Kasumi-1 (cell line): ENCODE measurements at places on chromosomes 4 and X.

GRCh38 chrX:19954335-19955096 lies 36.3 kb downstream of the BCLAF3 start:
- no peak for DNase-seq

DNA sequence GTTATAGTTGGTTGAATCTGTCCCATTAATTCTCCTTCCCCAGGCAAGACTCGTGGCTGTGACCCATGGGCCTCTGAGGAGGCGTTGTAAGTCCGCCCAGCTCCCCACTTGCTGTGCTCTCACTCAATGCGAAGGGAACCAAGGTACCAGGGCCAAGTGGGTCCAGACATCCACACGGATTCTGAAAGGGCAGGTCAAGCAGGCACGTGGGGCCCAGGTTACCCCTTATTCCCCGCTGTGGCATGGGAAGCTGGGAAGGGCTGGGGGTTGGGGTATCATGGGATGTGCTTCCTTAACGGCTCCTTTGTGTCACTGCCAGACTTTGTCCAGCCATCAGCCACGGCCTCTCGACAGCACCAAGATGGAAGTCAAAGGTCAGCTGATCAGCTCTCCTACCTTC lies 3.1 kb downstream of the CCDC120 start:
- DNase-seq: no peak

- DNase-seq: no peak
Observed at GRCh38 chrX:55240788-55241340, 20.7 kb downstream of the PAGE5 start.

DNA sequence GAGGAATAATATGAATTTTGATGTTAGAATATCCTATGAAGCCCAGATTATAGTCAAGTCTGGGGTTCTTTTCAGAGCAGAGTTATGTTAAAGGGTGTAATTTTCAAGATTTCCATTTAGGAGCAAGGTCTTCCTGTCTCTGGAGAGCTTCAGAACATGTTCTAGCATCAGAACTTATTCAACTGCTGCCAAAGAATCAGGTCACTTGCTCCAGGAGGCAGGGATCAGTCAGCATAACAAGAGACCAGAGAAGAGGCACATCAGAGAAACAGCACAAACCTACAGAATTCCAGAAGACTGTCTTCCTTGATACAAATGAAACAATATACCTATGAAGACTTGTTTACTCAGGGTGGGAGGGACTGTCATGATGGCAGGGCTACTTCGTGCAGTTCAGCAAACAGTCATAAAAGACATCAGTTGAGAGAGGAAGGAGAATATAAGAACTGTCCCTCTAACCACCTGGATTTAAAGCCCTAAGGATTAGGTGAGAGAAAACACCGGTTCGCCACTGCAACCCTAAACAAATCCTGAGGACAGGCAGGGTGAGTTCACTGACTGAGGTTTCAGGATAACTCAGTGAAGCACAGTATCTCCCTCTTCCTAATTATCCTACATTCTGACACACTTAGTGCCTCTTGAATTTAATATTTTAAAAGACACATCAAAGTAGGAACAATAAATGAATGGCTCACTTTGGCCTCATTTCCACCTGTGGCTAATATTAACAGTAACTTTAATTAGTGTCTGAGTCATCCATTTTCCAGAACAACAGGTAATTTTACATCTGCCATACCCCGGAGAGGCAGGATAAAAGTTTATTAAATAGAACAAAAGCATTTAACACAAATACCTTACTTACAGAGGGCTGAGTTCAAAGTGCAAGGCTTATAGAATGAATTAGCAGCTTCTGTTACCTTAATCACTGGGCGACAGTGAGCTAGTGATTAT lies 93.0 kb downstream of the HDAC8 start:
- DNase-seq: no peak

- no peak for DNase-seq
Observed at GRCh38 chr4:41540687-41541086, 2.7 kb downstream of the LIMCH1 start.

DNA sequence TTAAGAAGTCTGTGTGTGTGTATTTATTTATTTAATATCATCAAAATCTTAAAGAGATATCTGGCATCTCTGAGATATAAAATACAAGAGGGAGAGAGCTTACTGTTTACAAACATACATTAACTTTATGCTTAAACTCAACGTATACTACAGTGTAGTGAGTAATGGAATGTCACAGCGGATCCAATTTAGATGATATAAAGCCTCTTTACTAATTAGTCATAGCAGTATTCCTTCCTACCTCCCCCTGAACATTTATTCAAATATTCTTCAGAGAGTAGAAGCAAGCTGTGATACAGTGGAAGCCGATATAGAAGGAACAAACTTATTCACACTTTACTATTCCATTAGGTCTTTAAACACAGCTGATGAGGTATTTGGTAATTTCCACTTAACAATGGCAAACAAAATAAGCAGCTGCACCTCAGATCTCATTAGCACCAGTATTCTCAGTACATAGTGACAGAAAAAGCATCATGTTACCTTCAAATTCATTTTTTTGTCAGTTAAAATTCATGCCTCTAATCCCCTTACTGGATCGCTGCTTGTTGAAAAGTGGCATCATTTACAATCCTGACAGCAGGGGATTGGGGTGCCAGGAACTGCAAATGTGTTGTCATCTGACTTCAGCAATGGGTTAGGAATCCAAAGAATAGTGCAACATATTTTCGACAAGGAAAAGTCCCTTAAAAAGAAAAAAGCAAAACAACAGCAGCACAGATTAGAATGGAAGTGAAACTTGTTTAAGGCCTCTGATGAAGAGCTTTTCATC lies 658.7 kb upstream of the EPHA5 start:
- no peak for DNase-seq

DNA sequence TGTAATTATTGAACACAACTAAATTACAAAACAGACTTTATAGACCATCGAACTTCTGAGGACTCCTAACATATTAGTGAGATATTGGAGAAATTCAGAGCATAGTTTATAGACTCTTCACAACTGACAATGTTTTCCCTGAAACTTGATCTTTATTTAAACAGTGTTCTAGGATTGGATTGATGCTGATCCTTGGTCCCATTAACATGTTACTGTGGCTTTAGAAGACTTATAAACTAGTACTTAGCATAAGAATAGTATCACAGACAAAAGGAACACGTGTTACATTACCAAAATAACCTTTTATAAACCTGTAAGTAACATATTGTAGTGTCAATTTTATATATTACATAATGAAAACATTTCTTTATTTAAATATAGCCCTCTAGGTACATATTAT lies 689.6 kb downstream of the CCSER1 start:
- no peak for DNase-seq

DNA sequence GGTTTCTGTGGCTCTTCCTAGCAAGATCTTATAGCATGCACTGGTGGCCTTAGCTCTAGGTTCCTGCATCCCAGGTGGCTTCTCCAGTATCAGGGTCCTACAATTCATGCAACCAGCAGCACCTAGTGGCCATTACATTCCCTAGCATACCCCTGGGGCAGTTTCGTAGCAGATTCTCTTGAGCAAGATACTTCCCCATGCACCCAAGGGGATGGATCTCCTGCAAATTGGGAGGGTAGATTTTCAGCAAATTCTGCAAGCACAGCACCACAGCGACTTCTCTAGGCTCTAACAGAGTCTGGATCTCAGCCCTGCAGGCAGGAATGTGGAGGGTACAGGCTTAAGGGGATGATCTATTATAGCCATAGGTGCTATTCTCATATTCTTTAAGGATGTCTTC lies 13.1 kb upstream of the SLC9B1 start:
- peak; percentile 66 for DNase-seq

- DNase-seq: peak; percentile 53
Observed at GRCh38 chr4:113468165-113469022, 293.1 kb downstream of the CAMK2D start.

- DNase-seq: no peak
Observed at GRCh38 chr4:67470871-67471270, 74.4 kb downstream of the CENPC start.

DNA sequence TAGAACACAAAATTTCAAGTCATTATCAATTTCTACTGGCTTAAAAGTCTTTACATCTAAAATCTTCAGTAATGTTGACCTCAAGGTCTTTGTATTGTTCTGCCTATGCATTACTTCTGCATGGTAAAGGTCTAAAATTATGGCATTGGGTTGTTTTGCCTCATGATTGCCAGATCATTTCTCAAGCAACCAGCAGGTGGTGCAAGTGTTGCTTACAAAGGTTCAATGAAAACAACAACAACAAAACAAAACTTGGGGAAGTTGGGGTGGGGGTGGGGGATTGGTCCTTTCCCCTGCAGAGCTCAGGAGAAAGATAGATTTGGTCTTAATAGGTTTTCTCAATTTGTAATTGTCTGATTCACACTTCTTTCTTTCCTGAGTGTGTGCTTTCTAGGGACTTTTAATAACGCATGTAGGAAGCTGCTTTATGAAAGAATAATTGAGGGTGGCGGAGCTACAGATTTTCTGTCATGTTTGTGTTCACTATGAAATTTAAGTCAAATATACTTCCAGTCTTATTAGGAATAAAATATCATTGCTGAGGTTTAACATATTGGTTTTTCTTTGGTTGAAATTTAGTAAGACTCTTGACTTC lies 145.1 kb downstream of the COL4A5 start:
- no peak for DNase-seq

GRCh38 chr4:98728433-98728832 lies 70.0 kb upstream of the TSPAN5 start:
- peak; percentile 94 for DNase-seq

DNA sequence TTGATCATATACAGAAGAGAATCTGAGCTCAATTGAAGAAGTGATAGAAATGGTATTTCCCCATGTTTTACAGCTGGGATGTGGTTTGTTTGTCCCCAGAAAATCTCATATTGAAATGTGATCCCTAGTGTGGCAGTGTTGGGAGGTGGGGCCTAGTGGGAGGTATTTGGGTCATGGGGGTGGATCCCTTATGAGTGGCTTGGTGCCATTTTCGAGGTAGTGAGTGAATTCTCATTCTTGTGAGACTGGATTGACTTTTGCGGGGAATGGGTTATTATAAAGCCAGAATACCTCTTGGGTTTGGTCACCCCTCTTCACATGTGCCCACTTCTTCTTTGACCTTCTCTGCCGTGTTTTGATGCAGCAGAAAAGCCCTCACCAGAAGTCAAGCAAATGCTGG lies 29.6 kb upstream of the PAGE1 start:
- DNase-seq: no peak

GRCh38 chrX:150607201-150607600 lies 38.8 kb downstream of the MTM1 start:
- peak; percentile 68 for DNase-seq

DNA sequence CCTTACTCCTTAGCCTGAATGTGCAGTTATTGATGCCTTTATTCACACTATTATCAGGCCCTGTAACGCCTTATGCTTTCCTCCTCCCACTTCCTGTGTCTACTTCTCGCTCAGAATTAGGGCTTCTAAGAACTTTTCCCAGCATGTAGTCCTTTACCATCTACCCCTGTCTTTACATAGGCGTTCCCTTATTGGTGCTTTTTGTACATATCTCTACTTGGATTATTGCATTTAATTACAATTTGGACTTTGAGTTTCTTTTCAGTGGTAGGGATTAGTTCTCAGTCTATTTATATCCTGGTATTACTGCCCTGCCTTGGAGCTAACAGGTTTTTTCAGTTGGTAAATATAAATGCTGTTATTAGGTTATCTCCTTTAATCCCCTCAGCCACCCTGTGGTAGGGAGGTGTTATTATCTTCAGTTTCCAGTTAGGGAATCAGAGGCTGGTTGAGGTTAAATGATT lies 84.0 kb downstream of the RBPJ start:
- peak; percentile 29 for DNase-seq

DNA sequence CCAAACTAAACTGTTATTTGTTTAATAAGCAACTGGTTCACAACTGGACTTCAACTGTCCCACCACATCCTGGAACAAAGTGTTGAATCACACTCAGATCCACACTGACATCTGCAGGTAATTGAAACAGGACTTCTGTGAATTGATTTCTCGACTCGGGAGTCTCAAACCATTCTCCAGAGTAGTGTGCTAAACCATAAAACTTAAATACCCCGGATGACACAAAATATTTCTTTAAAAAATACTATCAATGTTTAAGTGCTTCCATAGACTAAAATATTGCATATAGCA lies 95.4 kb upstream of the PLAC1 start:
- no peak for DNase-seq

DNA sequence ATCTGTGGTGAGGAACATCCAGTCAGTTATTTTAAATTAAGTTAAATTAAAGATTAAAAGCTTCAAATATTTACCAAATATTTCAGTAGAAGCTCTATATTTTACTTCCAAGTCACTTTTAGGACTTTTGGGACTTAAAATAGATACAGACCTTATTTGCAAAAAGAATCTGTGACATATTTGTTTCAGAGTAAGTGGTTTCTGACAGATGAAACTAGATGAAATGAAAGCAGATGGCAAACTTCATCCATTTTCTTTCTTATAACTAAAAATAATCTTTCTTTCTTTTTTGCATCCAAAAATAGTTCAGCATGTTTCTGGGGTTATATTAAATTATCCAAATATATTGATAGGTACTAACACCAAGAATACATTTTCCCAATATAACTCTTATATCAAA lies 6.6 kb upstream of the UTP3 start:
- no peak for DNase-seq

DNA sequence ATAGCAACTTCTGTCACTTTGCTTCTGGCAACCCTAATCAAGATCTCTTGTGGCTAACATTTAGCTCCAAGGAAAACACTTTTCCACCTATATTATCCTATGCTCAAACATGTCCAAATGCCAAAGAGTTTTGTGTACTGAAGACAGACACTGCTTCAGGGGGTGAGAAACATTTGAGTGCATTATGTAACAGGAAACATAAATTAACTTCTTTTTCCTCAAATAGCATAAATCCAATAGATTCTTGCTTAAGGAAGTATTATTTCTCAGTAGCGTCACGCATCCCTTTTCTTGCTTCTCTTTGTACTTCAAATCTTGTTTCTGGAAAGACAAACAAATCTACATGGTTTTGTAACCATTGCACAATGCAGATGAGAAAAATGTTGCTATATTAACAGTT lies 839.1 kb downstream of the GLUD2 start:
- DNase-seq: no peak

DNA sequence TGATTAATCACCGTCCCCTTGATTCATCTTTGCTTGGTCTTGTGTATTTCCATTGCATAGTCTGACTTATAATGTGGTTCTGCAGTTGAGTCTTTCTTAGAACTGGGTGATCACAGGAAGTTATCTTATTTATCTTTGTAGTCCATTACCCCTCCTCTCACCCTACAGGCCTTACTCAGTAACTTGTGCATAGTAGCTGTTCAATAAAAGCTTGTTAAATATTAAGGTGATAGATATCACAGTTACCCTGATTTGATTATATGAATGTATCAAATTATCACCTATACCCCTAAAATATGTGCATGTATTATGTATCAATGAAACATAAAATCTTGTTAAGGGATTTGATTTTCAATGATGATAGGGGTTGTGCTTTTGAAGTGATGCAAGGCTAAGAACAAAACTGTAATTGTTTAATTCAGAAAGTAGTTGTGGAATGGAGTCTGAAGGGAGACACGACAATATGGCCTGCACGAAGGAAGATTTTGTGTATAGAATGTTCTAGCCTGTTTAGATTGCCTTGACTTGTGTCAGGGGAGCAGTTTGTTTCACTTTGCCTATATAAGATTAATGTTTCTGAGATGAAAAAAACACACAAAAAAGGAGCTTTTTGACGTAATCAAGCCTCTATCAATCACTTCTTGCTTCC lies 132.4 kb upstream of the LIMCH1 start:
- no peak for DNase-seq
